ENCODE measurements at places on chromosomes 12 and 14.
A peak's percentile ranks its signal among the peaks of the same experiment; 100 is the strongest.

- no peak for DNase-seq
Observed at GRCh38 chr12:52183544-52183910, 8.3 kb downstream of the KRT80 start.

- DNase-seq: no peak
Observed at GRCh38 chr14:91998667-91999570, 40.9 kb downstream of the TRIP11 start.

GRCh38 chr14:51368721-51369163, 128.7 kb downstream of the TMX1 start:
- peak; percentile 87 for DNase-seq

DNA sequence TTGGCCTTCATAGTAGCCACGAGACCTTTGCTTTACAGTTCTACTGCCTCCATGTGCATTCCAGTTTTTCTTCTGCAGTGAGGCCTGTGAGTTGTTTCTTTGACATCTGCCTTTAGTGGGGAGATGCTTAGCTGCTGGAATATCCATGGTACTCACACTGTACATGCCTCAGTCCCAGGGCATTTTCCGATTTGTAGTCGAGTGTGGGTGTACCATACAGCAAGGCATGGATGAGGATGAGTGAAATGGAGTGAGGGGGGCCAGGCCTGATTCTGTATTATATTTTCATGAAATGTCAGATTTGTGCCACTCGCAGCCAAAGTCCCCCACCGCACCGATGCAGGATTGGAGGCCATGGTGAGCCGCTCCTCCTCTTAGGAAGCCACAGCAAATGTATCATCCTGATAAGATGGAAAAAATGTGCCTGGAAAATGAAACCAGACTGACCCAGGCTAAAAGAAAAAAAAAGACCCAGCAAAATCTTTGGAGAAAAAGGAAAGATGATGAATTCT, 173.0 kb downstream of the ADGRD1 start:
- DNase-seq: no peak

GRCh38 chr12:114209861-114210260, 196.1 kb downstream of the TBX5 start:
- DNase-seq: no peak

GRCh38 chr12:107167756-107168155, 74.4 kb upstream of the CRY1 start:
- DNase-seq: no peak

DNA sequence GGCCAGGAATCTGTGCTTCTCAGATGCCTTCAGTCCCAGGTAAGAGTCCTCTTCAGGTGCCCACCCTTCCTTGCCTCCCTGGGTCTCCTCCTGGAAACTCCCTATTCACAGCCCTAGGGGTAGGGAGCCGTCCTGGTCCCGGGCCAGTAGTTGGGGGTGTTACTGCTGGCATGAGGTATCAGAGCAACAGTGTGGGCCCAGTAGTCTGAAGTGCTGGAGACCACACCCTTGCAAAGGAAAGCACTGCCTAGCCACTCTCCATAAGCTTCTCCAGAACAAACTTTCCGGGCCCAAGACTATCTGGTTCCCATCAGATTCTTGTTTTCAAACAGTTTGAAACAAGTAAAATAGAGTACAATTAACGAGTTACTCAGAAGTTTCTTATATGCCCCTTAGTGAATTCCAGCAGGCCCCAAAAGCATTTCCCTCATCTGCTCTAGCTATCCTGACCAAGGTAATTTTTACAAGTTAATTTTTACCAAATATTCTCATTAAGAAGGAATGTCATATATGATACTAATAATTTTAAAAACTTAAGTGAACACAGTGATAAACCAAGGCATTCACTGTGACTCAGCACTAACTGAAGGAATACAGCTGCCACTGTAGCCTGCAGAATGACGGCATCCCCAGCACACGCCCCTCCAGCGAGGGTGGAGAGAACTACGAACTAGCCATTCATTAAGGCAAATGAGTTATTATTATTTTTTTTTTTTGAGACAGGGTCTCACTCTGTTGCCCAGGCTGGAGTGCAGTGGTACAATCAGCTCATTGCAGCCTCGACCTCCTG, 49.4 kb downstream of the MOK start:
- no peak for DNase-seq

GRCh38 chr14:105883066-105884005, 357.0 kb downstream of the TMEM121 start:
- no peak for DNase-seq

DNA sequence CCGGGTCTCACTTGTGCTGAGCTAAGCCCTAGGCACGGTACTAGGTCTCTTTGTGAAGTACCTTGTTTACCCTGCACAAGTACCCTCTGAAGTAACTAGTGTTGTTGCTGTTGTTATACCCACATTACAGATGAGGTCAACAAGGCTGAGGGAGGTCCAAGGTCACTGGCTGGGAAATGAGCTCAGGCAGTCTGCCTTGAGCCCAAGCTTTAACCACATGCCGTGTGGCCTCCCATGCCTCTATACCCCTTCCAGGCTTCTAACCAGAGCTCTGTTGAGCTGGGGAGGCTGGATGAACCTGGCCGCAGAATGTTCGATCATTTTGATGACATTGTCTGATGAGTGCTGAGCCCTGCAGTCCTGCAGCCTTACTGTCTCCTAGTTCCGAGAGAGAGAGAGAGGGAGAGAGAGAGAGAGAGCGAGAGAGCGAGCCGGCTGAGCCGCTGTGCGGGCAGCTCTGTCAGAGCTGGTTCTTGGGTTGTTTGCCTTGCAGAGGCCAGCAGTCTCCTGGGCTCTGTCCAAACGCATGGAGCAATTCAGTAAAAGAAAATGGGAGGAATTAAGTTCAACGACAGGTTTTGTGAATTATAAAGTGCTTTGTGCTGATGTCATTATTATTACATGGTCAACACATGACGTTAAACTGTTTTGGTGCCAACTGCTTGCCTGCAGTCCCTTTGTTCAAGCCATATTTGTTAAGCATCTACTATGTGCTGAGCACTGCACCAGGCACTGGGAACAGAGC, 13.1 kb downstream of the JDP2 start:
- peak; percentile 74 for DNase-seq

DNA sequence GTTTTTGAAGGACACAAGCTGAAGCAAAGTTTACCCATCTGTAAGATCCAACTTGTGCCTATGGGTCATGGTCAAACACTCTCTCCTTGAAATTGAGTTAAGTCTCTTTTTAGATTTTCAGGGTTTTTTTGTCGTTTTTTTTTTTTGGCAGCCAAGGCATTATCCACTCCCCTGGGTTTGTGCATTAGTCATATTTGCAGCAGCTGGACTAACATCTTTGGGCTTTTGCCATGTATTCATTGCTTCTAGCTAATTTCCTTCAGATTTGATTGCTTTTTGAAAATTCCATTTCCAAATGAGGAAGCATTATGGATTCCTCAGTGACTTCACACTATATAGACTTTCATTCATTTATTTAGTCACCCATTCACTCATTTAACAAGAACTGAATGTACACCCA, 80.3 kb upstream of the SRRM4 start:
- no peak for DNase-seq

GRCh38 chr12:72102150-72102549, 163.5 kb downstream of the TPH2 start:
- DNase-seq: no peak

- DNase-seq: no peak
Observed at GRCh38 chr14:79878785-79879184, 332.5 kb downstream of the DIO2 start.

GRCh38 chr12:79250960-79251755, 386.6 kb downstream of the SYT1 start:
- no peak for DNase-seq

- peak; percentile 57 for DNase-seq
Observed at GRCh38 chr14:54366736-54367735, 29.8 kb upstream of the CDKN3 start.

DNA sequence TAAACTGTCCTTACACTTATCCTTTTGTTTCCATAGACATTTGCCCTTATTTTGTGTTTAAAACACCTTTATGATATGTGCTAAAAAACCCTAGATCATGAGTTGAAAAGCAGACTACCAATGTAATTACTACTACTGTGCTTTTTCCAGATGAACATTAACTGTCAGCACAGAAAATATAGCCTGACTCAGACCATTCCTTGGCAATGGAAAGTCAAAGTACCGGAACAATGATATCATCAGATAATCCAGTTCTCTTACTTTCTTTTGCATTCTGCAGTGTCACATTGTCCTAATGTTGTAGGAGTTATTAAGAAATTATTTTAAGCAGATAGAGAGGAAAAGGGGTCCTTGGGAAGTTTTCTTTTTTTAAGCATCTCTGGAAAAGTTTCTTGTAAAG, 1189.0 kb upstream of the FLRT2 start:
- DNase-seq: no peak

DNA sequence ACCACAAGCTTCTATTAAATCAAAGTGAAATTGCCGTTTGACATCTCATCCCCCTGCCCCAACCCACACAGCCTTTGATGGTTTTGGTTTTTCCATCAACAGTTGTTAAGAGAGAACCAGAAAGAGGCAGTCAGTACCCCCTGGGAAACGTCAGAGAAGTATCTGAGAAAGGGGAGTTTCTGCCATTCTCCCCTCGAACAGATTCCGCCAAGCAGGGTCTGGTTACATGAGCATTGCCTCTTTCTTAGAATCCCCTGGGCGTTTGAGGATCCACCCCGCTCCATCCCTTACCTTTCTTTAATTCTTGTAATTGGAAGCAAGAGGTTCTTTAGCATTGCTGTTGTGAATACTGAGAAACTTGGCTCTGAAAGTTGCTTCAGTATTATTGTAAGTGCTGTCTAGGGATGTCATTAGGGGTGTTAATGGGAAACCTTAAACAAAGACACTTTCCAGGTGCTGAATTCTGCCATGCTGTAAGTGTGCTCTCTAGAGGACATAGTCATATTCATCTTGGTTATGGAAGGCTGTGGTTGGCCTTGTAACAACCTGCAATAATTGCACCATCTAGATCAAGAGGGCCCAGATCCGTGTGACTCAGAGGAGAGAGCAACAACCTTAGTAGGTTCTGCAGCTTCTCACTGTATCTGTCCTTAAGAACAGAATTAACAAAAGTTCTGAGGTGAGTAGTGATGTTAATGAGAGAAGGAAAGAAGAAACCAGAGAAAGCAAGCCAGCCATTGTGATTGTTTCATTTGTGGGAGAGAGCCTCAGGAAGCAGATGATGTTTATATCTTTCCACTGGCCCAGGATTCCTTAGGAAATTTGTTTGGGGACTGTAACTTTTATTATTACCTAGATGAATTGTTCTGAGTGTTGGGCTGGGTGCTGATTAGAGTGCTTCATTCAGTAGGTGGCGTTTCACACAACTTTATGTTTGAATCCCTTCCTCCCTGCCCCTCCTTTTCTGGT, 9.0 kb downstream of the TMBIM6 start:
- peak; percentile 57 for DNase-seq

GRCh38 chr14:58846682-58847465, 209.1 kb downstream of the DACT1 start:
- DNase-seq: no peak

Data from AG09309 (cell line).